ENCODE measurements at places on chromosomes 3 and 15. TPM values are rescaled to one million over a fixed set of nuclear protein-coding genes. Genes with fewer than 3 reads are reported as not detected.

The RABL3 gene
- total RNA-seq: 33.1 TPM

The NEK10 gene
- 7.0 TPM for total RNA-seq

The TRIM42 gene
- not detected for total RNA-seq

The TFG gene
- total RNA-seq: 87.4 TPM

The CPEB1 gene
- total RNA-seq: 35.2 TPM

The GOLGA6L7 gene
- total RNA-seq: not detected

The SEMA6D gene
- total RNA-seq: 4.5 TPM

The RPSA gene
- total RNA-seq: 1,367 TPM

The FAM174B gene
- 1.00 TPM for total RNA-seq

The IP6K2 gene
- total RNA-seq: 40.7 TPM

The RASGRF1 gene
- under 0.01 TPM for total RNA-seq

The MON1A gene
- total RNA-seq: 14.3 TPM

The PLEKHO2 gene
- 16.9 TPM for total RNA-seq

The HHLA2 gene
- not detected for total RNA-seq

The BMF gene
- total RNA-seq: 3.1 TPM

The AP2M1 gene
- 531 TPM for total RNA-seq

The CILP gene
- under 0.01 TPM for total RNA-seq

The CPNE9 gene
- total RNA-seq: not detected

The CCDC80 gene
- total RNA-seq: 363 TPM

The ACKR2 gene
- total RNA-seq: 0.37 TPM

The SCAANT1 gene
- not detected for total RNA-seq

The CYP1A2 gene
- total RNA-seq: not detected
